HuH-7.5 (cell line): ENCODE measurements at places on chromosomes 1 and 21.

- DNase-seq, result no peak
Measured at GRCh38 chr1:178486100-178487069, 10.4 kb downstream of the CLEC20A start.

DNA sequence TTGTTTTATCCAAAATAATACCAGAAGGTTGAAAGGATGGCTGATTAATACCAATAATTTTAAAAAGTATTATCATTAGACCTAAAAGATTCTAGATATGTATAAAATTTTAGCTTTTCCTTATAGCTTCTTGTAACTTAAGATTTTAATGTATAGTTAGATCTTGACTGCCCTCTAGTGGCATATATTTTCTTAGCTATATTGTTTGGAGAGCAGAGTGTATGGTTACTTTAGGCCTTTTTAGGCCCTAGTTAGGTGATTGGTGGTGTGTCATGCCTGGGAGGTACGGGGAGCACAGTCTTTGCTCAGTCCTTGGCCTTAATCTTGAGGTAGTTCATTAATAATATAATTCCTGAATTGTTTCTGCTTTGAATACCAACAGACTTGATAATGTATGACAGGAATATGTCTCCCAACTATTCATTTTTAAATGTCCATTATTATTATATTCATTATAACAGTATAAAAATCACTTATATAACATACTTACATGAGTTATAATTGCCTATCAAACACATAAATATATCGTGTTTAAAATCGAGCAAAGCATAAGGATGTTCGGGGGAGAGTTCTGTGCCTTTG, 328.4 kb downstream of the ZP4 start:
- DNase-seq, result peak; percentile 11

- no peak for DNase-seq
Measured at GRCh38 chr1:54165146-54165545, 12.3 kb upstream of the CDCP2 start.

DNA sequence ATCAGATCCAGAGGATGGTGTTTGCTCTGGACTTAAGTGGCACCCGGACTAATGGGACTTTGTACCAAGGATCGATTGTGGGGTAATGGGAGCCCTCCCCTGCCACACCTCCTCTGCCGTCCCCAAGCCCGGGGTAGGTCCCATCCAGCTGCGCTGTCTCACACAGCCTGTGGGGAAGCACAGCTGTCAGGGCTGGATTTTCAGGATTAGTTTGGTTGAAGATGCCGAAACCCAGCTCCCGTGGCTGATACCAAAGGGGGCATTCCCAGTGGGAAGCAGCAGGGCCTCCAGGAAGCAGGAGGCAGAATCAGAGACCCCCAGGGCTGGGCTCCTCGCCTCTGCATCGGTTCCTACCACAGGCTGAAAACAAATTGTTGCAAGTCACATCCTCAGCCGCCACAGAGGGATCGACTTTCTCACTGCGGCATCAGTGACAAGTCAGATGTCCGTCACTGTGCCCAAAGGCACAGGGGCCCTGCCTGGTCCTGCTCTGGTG, 59.7 kb downstream of the MATN1 start:
- DNase-seq, result no peak

GRCh38 chr1:161890574-161890973, 124.5 kb downstream of the ATF6 start:
- no peak for DNase-seq

DNA sequence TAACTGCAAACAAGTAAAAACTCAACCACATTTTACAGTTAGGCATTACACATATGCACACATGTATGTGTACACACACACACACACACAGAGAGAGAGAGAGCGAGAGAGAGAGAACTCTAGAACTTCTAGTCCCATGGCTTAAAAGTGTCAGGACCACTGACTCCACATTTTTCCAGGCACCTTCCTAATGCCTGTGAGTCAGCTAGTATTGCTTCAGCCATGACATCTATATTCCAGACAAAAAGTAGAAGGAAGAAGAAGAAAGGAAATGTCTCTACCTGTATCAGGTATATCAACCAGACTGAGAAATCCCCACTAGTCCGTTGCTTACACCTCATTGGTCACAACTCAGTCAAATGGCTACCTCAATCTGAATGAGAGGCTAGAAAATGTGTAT, 31.9 kb upstream of the TACSTD2 start:
- no peak for DNase-seq

GRCh38 chr1:221801773-221802516, 60.1 kb upstream of the DUSP10 start:
- DNase-seq, result no peak

DNA sequence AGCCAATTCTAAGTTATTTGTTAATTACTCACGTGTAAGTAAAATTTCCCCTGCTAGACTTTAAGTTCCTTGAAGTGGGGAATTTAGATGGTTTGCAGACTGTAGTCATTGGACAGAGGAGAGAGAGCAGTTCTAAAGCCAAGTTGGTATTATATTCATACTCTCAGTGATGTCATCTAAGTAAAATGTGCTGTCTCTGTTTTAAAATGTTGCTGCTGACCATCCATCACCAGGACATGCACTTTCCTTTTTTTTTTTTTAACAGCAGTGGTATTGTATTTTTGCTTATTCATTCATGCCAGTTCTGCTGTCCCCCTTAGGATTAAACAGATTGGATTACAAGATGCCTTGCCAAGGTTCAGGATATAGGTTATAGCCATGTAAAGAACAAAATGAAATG, 2.3 kb downstream of the TTLL7 start:
- no peak for DNase-seq

DNA sequence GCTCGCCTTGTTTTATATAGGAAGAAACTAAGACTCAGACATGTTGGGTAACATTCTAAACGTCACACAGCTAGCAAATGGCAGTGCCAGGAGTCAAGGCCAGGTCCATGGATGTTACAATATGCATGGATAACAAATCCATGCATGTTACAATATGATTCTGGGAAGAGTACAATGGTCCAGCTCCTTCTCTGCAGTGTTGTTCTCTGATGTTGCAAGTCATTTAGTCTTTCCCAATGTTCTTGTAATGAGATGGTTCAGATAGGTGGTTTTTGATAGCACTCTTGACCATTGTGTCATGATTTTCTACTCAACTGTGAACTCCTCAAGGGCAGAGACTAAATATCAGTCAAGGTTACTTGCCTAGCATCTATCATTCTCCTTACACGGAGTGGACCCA, 15.7 kb upstream of the LRRN2 start:
- no peak for DNase-seq

DNA sequence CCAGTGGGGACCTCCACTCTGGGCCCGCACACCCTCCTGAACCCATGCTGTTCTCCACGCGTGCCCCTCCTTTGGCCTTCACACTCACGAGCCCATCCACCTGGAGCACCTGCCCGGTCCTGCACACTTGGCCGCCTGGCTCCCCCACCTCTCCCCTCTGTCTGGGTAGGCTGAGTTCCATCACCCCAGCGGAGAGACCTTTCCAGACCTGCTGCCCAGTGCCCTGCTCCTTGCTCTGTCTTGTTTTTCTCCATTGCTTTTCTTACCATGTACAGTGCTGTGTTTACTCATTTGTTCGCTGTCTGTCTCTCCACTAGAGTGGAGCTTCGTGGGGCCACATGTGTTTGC, 351.0 kb upstream of the VAMP3 start:
- DNase-seq, result no peak

GRCh38 chr21:19537116-19537515, 1133.5 kb upstream of the TMPRSS15 start:
- no peak for DNase-seq

DNA sequence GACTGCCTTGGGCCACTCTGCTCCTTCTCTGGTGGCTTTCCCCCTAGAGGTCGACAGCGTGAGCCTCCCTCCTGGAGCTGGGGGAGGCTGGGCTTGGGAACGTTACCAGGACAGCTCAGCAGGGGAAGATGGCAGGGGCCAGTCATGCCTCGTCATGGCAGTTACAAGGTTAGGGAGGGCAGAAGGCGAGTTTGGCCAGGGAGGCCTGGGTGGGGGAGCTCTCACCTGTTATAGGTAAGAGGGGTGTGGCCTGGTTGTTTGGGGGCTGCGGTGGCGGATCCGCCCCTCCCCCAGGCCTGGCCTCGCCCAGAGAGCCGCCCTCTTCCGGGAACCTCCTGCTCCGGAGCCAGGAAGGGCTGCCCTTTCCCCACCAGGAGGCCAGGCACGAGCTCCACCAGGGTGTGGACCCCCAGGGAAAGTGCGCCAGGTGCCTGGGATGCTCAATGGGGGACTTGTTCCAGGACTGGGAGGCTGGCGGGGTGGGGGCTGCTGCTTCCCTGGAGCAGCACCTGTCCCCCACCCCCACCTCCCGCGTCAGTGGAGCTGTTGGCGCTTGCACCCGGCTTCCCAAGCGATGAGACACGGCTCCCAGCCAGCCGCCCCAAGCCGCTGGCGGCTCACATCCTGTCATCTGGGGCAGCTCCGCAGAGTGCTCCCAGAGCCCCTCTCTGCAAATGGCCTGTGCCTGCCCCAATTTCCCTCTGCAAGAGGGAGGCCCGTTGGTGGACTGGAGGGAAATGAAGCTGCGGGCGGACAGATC, 23.6 kb upstream of the PKP1 start:
- DNase-seq, result no peak

DNA sequence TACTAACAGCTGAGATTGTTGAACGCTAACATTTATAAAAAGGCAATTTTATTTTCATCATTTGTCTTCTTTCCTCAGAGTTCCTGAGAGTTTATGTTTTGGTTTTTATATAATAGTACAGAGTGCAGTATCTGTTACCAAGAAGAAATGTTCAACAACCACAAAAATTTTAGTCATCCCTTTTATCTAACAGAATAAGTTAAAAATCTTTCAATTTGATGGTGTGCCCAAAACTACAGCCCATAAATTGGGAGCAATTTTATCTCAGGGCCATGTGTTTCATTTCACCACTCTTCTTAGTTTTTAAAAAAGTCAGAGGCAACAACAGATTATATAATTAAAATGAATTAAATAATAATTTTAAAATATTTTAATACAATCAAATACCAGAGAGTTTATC, 37.1 kb downstream of the NEXN start:
- no peak for DNase-seq

- DNase-seq, result peak; percentile 75
Measured at GRCh38 chr1:201709564-201710295, 119.2 kb upstream of the IPO9 start.

- peak; percentile 73 for DNase-seq
Measured at GRCh38 chr1:182069028-182069466, 7.5 kb upstream of the ZNF648 start.
